ENCODE measurements at places on chromosomes 1 and 21.
A peak's percentile ranks its signal among the peaks of the same experiment; 100 is the strongest.

DNA sequence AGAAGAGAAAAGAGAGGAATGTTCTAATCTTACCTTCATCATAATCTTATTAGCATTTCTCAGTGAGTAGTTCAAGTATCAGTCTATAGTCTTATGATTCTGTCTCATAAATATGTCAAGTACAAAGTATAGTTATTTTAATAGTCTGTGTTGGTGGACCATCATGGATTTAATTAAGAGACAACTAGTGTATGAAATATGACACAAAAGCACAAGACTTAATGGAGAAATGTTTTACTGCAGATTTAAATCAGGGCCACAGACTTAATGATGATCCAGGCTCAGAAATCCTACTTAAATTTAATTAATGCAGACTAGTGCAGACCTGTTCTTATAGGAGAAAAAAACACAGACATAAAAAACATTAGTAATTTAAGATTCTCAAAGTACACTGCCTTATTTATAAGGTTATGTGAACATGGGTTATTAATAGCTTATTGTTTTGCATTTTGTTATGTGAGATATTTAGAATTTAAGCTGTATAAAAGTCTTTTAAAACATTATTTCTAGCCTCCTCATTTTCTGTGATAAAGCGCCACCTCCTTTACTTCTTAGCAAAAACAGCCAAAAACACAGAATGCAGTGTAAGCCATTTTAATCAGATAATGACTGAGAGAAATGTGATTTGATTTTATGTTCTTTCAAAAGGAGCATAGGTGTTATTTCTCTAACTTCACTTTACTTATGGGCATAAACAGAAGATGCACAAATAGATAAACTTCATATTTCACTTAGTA lies 255.0 kb upstream of the SNX7 start:
- no peak for DNase-seq

GRCh38 chr1:17307946-17308345 lies at the start of gene PADI4:
TSS of gene PADI4 (plus strand) at chr1:17308197. CDS start at chr1:17308223, 26 bp downstream.
- DNase-seq: no peak

DNA sequence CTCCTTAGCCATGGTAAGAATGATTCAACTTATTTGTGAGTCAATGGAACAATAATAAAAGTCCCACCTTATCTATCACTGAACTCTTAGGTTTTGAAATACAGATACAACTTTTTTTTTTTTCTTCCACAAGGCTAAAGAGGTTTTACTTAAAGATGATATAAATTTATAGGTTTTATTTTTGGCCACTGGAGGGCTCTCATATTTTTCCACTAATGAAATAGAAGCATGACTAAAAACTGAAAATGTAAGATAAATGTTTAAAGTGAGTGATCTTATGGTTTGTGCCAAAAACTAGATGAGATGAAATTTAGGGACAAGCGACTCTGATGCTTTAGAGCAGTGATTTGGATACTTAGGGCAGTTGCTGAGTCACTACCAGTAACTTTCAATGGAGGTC lies 499.0 kb downstream of the NUF2 start:
- no peak for DNase-seq

DNA sequence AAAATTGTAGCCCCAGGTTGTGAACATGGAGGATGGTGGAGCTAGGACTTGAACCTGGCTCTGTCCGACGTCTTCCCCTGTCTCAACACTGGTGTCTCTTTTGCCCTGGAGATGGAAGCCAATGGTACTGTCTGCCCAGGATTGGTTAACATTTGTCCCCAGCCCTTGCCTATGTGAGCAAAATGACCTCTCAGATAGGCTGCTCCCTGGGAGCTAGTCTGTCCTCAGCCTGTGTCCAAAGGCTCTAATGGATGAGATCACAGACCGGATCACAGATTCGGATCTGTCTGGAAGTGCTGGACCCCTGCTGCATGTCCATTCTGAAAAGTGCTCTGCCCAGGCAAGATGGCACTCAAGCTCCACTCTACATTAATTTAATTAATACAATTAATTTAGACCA lies 394.4 kb upstream of the VAMP3 start:
- DNase-seq: no peak

DNA sequence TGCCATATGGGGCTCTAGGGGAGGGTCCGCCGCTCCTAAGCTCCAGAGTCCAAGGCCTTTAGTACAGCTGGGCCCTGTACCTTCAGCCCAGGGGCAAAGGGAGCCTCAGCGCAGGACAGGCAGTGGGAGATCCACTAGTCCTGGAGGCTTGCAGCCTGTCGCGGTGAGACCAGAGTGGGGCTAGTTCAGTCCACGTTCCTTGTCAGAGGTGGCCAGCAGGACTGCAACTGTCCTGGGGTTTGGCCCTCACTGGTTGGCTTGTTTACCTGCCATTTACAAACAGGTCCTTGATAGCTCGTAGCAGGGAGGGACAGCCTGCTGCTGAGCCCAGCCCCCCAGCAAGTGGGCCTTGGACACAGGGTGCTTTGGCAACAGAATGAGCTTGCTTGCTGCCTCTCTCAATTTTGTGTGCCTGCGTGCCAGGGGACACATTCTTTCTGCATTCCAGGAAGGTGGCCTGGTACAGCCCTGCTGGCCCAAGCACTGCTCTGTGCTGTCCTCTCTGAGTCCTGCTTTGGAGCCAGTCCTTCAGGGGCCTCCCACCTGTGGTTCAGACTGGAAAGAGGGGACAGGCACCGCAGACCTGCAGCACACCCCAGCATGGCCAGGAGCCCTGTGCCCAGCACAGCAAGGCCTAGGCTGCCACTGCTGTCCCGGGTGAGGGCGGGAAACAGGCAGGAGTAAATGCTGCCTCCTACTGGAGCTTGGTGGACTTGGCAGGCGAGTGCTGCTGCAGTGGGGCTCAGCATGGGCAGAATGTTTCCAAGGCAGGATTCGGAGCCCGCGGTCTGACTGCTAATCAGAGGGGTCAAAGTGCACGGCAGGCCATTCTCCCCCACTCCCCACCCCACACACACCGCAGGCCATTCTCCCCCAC lies 15.2 kb downstream of the H6PD start:
- no peak for DNase-seq

DNA sequence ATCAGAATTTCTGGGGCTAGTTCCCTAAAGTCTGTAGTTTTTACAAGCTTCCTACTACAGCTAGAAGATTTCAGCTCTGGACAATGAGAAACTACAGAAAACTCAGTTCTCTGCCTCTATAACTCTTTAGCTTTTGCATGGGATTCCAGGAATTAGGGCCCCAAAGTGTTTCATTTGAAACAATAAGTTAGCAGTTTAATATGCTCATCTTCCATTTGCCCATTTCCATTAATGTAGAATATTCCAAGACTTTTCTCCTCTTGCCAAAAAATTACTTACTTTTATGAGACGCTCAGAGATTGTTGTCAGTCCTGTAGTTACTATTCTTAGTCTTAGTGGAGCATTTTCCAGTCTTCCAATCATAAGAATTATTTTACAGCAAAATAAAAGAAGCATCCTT lies 719.9 kb downstream of the ADGRL2 start:
- DNase-seq: no peak

DNA sequence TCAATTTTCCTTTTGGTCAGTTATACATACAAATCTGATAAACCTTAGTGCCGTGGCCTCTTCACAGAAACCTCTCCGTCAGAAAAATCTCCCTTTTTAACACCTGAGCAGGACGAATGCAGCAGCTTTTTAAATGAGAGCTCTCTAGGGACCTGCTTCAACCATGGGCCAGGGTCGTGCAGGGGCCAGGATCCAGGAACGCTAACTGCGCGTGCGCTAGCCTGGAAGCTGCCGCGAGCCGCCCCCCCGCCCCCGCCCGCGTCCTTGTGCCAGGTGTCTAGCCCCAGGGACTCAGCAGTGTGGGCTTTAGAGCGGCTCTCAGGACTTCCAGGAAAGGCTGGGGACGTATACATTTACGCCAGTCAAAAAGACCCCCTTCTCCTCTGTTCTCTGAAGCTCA lies 136.8 kb upstream of the FMN2 start:
- DNase-seq: no peak

DNA sequence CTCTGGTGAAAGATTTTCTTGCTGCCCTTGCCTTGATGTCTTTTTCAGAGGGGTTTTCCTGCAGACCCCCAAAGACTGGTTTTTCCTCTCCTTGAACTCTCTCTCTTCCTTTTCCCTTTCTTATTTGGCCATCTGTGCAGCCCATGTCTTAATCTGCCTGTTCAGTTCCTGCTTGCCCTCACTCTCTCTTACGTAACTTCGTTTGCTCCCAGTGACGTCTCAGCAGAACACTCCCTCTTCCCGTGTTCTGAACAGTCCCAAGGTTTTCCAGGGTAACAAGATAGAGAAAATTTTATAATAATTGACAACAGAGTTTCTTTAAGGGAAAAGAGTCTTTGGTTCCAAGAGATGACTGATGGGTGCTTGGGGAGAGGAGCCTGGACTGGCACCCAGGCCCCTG lies 109.1 kb upstream of the LMO4 start:
- DNase-seq: no peak

GRCh38 chr1:95006681-95007080 lies 66.1 kb downstream of the ALG14 start:
- DNase-seq: no peak

DNA sequence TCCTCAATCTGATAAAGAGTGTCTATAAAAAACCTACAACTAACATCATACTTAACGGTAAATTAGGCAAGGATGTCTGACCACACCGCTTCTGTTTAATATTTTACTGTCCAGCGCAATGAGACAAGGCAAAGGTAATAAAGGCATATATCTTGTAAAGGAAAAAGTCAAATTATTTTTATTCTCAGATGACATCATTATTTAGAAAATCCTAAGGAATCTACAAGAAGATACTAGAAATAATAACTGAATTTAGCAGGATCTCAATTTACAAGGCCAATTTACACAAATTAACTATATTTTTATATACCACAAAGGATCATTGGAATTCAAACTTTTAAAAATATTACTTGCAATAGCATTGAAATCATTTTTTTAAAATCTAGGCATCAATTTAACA lies 29.4 kb downstream of the GJA4 start:
- no peak for DNase-seq

- no peak for DNase-seq
Measured at GRCh38 chr1:34292472-34292871, 115.8 kb downstream of the C1orf94 start.

DNA sequence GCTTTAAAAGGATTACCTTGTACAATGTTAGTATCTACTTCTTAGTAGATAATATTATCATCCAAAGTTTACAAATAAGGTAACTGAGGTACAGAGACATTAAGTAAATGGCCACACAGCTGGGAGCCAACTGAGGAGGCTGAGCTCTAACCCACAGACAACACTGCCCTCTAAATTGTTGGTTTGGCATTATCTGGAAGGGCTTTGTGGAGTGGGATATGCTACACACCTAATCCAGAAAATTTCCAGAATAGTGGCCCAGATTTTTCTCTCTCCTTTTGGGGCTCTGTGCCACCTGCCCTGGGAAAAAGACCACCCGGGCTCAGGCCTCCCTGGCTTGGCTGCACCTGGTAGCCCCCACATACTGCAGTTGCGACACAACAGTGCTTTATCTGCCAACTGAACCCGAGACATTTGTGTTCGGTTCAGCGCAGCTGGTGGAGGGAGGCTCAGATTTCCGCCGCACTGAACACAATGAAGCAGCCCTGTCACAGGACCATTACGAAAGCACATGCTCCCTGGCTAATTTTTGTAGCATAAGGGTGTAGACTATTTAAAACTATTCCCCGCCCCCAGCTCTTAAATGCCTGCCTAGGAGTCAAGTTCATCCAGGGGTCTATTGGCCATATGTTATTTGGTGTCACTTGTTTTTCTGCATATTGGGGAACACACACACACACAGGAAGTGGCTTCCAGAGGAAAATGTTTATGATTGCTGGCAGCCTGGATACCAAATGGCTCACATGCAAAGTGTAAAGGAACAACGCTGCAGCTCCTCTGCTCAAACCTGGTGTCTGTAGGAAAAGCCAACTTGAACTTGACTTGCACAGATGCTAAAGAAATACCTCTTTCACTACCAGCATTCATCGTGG lies 92.3 kb upstream of the ESRRG start:
- no peak for DNase-seq

DNA sequence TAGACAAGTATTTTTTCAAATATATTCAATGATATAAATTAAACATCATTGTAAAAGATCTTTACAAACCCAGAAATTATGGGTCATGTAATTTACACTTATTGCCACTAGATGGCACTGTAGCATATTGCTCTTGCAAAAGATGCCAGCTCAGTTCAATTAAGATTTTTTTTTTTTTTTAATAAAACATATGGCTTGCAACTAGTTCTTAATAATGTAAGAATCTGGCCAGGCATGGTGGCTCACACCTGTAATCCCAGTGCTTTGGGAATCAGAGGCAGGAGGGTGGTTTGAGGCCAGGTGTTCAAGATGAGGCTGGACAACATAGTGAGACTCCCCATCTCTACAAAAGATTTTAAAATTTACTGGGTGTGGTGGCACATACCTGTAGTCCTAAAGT lies 49.4 kb upstream of the DESI2 start:
- no peak for DNase-seq

GRCh38 chr1:151196292-151196800 lies 2.0 kb upstream of the PIP5K1A start:
- DNase-seq: no peak

DNA sequence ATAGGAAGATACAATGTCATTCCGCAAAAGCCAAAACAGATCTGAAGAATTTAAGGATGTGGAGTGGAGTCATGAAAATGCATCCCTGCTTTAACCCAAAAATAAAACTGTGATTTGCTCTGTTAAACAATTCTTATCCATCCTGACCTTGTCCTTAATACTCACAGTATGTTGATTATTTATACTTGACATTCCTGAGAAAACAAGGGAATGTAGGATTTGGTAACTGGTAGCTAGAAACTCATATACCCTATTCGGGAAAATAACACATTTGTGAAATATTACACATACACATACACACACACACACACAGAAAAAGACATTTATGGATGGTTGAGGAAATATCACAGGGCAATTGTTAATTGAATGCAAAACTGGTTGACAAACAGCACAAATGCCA lies 80.2 kb downstream of the FMN2 start:
- no peak for DNase-seq

GRCh38 chr1:173431304-173432045 lies 45.7 kb upstream of the PRDX6 start:
- peak; percentile 75 for DNase-seq

DNA sequence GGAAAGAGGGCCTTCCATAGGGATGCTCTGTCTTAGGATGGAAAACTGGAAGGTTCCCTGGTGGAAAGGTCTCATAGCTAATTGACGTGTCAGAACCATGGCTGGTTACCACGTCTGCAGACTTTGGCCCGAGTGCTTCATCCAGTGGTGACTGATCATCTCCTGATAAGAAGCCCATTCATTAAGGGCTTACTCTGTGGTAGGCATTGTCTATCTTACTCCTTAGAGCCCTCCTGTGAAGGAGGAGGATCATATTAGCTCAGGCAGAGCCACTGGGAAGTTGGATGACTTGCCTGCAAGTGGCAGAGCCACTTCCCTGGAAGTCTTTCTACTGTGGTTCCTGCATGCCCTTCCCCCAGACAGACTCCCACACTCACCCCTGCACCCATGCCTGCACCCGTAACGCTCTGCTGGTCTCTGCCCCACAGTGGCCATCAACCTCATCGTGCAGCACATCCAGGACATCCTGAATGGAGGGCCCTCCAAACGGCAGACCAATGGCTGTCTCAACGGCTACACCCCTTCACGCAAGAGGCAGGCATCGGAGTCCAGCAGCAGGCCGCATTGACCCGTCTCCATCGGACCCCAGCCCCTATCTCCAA lies 79.9 kb downstream of the UCK2 start:
- DNase-seq: no peak
